ENCODE measurements at places on chromosomes 2 and 18.

DNA sequence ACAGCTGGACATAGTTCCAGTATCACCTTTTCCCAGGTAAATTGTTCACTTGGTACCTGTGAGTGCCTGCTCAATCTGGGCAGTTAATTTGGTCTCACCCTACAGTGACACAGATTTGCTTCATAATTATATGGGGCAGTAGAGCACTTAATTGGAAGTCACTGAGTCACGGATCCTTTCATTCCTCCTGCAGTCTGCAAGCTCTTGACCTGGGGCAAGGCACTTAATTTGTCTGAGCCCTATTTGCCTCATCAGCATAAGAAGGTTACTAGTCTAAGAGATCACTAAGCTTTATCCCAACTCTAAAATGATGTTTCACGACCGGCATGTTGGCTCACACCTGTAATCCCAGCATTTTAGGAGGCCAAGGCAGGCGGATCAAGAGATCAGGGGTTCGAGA, 8.9 kb downstream of the FBXO36 start:
- no peak for DNase-seq
- no peaks in the 10 kb centered on the region for H3K27me3 ChIP-seq
- no peak overlapping the region for H3K4me3 ChIP-seq
- no peak overlapping the region for H3K27ac ChIP-seq
- no peaks in the 10 kb centered on the region for H3K4me1 ChIP-seq
- no peaks in the 10 kb centered on the region for H3K36me3 ChIP-seq

GRCh38 chr2:210092791-210093190, 78.4 kb downstream of the KANSL1L start:
- H3K4me3 ChIP-seq = no peak overlapping the region
- H3K4me1 ChIP-seq = no peaks in the 10 kb centered on the region
- H3K27me3 ChIP-seq = no peaks in the 10 kb centered on the region
- no peak for DNase-seq
- H3K36me3 ChIP-seq = no peaks in the 10 kb centered on the region

DNA sequence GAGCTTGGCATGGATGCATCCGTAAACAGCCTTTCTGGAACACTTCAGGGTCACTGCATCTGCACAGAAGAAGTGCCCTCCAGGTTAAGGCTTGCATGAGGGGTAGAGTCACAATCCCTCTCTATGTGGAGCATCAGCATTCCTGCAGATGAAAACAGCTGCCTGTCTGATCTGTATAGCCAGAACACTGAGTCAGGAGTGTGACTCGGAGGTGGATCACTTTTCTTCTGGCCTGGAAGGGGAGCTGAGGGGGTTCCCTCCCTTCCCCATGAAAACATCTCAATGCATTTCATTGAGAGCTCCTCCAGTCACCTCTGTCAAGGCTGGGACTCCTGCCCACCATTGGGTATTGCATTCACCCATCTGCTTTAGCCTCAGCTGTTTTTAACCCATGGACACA, 72.5 kb upstream of the SERPINE2 start:
- no peak for DNase-seq
- H3K4me3 ChIP-seq = no peak overlapping the region
- no peaks in the 10 kb centered on the region for H3K4me1 ChIP-seq
- no peak overlapping the region for H3K27ac ChIP-seq
- H3K36me3 ChIP-seq = no peaks in the 10 kb centered on the region

DNA sequence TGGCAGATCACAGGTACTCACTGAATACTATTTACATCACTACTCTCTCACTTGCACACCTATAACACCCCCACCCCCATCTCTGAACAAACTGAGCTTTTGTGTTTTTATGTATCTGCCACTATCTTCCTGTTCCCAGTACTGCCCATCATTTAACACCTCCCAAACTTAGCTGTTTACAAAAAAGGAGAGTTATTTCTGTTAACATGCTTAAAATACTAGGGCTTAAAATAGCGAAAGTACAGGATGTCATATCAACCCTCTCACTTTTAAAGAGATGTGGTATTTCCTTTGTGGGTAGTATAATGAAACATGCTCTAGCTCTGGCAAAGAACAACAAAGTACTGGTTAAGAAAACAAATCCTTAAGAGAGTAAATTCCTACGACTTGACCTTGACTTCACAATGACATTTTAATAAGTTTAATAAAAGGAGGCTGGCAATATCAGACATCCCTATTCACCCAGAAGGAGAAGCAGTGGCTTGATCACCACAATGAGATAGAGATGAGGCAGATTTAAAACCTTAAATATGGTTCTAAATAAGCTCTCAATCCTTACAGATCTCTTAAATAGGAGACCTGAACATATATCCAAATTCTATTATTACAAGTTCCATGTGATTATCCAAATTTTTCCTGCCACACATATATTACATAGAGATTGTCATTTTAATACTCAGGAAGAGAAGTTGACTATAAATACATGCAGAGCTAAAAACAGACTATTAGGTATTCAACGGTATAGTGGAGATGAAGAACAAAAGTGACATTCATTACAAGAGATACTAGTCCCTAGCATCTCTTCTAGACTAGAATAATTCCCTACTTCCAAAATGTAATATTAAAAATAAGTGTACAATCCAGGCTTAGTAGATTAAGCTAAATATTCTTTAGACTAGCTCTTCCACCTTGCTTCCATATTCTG, 36.9 kb downstream of the TRAK2 start:
- no peaks in the 10 kb centered on the region for H3K36me3 ChIP-seq
- no peaks in the 10 kb centered on the region for H3K27me3 ChIP-seq
- H3K4me3 ChIP-seq = no peak overlapping the region
- H3K4me1 ChIP-seq = peaks cover 28% of the 10 kb centered on the region
- DNase-seq = no peak

DNA sequence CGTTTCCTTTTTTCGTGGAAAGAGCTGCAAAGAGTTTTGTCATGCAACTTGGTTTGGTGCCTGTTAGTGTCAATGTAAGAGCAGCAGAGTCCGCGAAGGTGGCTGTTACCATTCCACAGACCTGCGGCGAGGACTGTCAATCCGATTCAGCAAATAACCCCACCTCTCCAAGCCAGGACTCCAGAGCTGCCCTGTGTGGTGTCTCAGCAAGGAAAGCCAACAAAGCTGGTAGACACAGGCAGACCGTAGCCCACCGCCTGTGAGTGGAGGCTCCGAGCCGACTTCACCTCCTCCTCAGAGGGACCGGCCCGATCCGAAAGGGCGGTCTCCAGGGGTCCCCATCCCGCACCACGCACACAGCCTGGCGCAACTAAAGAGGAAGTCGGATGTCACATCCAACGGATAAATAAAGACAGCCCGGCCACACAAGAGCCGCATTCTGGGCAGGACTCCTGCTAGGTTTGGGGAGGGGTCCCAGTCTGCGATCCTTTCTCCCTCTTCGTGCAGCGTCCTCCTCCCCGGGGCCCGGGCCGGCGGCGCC, 819 bp downstream of the ANKRD44 start:
- H3K27me3 ChIP-seq = no peaks in the 10 kb centered on the region
- H3K4me1 ChIP-seq = peaks cover 57% of the 10 kb centered on the region
- H3K4me3 ChIP-seq = peak overlapping the region; percentile 69

DNA sequence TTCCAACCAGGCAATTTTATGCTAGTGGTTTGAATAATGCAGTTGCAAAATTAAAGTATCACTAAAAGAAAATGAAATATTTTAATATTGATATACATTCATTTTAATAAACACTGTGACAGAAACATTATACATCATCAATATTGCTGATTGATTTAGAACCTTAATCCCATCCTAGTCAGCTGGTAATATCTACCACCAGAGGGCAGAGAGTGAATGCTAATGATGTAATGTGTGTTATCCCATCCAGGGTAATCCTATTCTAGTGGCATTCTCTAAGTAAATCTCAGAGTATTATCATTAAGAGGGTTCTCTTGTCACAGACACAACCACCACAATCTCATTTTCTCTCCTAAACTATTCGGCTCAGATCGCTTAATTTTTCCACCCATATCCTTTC, 477.4 kb downstream of the CPS1 start:
- H3K4me1 ChIP-seq = no peaks in the 10 kb centered on the region
- H3K27ac ChIP-seq = no peak overlapping the region
- DNase-seq = no peak
- no peaks in the 10 kb centered on the region for H3K27me3 ChIP-seq
- no peaks in the 10 kb centered on the region for H3K36me3 ChIP-seq

DNA sequence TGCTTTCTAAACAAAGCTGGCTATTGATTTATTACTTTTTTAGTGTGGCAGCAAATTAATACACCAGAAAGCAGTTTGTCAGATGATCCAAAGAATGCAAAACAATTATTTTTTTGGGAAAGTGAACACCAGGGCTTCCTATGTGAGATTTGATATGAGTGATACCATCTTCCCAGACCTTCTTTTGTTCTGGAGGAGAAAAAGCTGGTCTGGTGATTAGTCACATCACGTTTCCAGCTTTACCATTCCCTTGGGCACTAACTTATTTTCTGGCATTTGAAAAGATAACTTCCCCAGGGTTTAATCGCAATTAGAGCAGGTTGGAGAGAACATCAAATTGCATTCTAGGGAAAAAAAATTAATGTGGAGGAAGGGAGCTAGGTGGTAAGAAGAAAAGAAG, 182.9 kb upstream of the TANK start:
- H3K4me3 ChIP-seq = no peak overlapping the region
- H3K27me3 ChIP-seq = no peaks in the 10 kb centered on the region
- DNase-seq = no peak
- no peaks in the 10 kb centered on the region for H3K36me3 ChIP-seq

DNA sequence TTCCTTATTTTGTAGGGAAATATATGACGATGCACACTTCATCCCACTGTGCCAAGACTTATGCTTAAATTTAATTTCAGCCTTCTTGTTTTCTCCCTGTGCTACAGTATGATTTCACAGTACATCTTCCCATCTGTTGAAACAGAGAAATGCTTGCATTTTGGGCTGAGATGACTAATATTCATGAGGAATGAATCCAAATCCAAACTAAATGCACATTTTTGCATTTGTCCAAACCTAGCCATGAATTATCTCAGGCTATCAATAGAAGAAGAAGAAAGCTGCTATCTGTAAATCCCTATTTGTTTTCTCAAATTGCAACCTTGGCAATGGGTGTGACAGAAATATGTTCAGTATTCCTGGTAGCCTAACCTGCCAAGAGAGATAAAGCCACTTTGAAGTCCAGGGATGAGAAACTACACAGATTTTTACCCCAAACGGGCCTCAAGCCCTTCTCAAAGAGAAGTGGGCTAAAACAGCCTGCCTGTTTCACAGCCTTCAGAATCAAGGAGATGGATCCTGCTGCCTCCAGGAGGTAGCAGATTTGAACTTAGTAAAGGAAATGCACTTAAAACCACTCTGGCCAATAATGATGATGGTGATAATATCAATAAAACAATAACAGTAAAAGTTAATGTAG, 306.9 kb upstream of the NT5C1B start:
- no peak overlapping the region for H3K27ac ChIP-seq
- H3K4me3 ChIP-seq = no peak overlapping the region
- no peaks in the 10 kb centered on the region for H3K27me3 ChIP-seq
- no peak for DNase-seq
- no peaks in the 10 kb centered on the region for H3K4me1 ChIP-seq

- no peak overlapping the region for H3K27ac ChIP-seq
- no peak overlapping the region for H3K4me3 ChIP-seq
- H3K4me1 ChIP-seq = peaks cover 8% of the 10 kb centered on the region
- no peaks in the 10 kb centered on the region for H3K36me3 ChIP-seq
- no peak for DNase-seq
Observed at GRCh38 chr18:79386547-79386946, 9.2 kb upstream of the NFATC1 start.

DNA sequence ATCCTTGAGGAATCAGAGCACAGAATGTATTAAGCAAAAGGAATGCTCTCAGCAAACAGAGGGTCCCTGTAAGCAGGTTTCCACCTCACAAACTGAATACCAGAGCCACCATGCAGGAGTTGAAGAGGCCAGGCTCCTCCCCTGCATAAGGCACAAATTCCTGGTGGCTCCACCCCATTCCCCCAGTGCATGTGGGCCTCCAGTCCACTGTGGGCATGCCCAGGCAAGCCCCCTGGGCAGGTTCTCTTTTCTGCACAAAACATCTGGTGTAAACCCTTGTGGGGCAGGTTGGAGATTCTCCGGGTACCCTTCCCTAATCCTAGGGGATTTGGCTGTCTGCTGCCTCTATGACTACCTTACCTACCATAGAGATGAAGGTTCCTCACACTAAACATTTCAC, 166.5 kb downstream of the PTPRM start:
- no peaks in the 10 kb centered on the region for H3K27me3 ChIP-seq
- no peaks in the 10 kb centered on the region for H3K4me1 ChIP-seq
- H3K36me3 ChIP-seq = no peaks in the 10 kb centered on the region

- H3K27me3 ChIP-seq = peaks cover 9% of the 10 kb centered on the region
- H3K27ac ChIP-seq = no peak overlapping the region
- H3K4me3 ChIP-seq = no peak overlapping the region
- no peaks in the 10 kb centered on the region for H3K36me3 ChIP-seq
- no peaks in the 10 kb centered on the region for H3K4me1 ChIP-seq
Observed at GRCh38 chr18:46536215-46536874, 120.7 kb downstream of the LOXHD1 start.

DNA sequence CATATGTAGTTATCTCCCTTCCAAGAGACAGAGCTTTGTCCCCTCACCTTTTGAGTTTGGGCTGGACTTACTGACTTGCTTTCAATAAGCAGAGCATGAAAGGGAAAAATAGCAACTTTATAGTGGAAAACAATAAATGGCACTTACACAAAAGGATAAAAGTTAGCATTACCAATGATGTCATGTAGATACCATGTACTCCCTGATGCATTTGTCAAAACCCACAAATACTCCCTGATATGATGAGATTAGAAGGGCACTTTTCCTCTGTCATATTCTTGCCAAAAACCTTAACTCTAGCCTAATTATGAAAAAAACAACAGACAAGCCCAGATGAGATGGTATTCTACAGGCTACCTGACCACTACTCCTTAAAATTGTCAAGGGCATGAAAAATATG, 16.0 kb downstream of the HIBCH start:
- no peak overlapping the region for H3K27ac ChIP-seq
- H3K4me1 ChIP-seq = no peaks in the 10 kb centered on the region
- no peaks in the 10 kb centered on the region for H3K27me3 ChIP-seq
- no peak for DNase-seq
- no peak overlapping the region for H3K4me3 ChIP-seq
- H3K36me3 ChIP-seq = peaks cover 41% of the 10 kb centered on the region

- peaks cover 91% of the 10 kb centered on the region for H3K36me3 ChIP-seq
- H3K27ac ChIP-seq = 0 out of 2 replicates have a peak overlapping the region, but pooled peaks have one; percentile 20
- H3K4me1 ChIP-seq = peaks cover 8% of the 10 kb centered on the region
Observed at GRCh38 chr2:189569295-189569910, 11.2 kb downstream of the SLC40A1 start.

- H3K36me3 ChIP-seq = no peaks in the 10 kb centered on the region
- no peak overlapping the region for H3K27ac ChIP-seq
- no peaks in the 10 kb centered on the region for H3K27me3 ChIP-seq
- DNase-seq = no peak
Observed at GRCh38 chr18:28114472-28114871, 62.5 kb downstream of the CDH2 start.

GRCh38 chr2:3468296-3468988, 50.9 kb downstream of the ADI1 start:
- H3K27me3 ChIP-seq = no peaks in the 10 kb centered on the region
- no peaks in the 10 kb centered on the region for H3K4me1 ChIP-seq
- no peak overlapping the region for H3K4me3 ChIP-seq
- H3K36me3 ChIP-seq = peaks cover 80% of the 10 kb centered on the region
- H3K27ac ChIP-seq = no peak overlapping the region

Measured in DND-41 (cell line).